ENCODE measurements at places on chromosomes 7 and 10.

GRCh38 chr10:32175629-32176028, 119.4 kb upstream of the KIF5B start:
- DNase-seq = no peak

DNA sequence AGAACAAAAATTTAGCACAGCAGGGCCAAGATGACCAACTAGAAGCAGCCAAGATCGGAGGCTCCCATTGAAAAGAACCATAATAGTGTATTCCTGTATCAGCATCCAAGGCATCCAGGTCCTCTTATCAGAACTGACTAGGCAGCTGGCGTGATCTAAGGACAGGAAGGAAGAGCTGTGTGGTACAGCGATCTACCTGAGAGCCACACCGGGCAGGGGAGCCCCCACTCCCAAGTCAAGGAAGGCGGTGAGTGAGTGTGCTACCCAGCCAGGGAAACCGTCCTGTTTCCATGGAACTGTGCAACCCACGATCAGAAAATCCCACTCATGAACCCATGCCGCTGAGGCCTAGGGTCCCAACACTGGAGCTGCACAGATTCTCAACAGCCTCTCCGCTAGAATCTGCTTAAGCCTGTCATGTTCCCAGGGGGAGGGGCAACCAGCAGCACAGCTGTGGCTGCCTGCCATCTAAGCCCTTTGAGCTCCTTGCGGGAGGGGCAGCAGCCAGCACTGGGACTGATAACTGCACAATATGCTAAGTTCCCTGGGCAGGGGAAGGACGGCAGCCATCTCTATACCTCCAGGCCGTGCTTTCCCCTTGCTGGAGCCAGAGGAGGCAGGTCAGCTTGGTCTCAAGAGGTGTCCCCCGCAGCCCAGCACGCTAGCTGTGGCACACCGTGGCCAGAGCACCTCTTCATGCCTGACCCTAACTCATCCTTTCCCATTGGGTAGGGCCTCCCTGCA, 213.0 kb upstream of the SMIM30 start:
- DNase-seq = peak; percentile 39

GRCh38 chr7:131642429-131642828, 86.0 kb upstream of the PODXL start:
- DNase-seq = no peak

- peak; percentile 64 for DNase-seq
Measured at GRCh38 chr7:76310102-76310957, 7.9 kb downstream of the HSPB1 start.

DNA sequence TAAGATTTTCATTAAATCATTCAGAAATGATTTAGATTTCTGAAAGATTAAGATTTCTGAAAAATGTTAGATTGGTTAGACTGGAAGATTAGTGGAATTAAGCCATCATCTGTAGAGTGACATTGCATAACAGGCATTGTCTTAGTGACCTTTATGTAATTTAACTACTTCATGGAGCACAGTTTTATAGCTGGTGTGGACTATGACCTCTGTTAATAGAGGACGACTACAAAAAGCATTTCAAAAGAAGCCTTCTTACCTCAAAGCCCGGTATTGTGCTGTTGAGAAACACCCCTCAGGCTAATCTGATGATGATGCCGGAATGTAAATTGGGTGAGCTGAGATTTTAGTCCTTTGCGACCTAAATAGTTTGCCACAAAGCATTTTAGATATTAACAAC, 55.6 kb downstream of the GALNT11 start:
- DNase-seq = no peak

- DNase-seq = no peak
Measured at GRCh38 chr7:80916770-80917741, 1.8 kb downstream of the SEMA3C start.

GRCh38 chr7:105336009-105336408, 52.7 kb downstream of the SRPK2 start:
- no peak for DNase-seq

GRCh38 chr10:11447586-11447985, 163.9 kb downstream of the USP6NL start:
- peak; percentile 44 for DNase-seq

- DNase-seq = no peak
Measured at GRCh38 chr7:1637155-1637554, 32.9 kb upstream of the ELFN1 start.

GRCh38 chr7:13217768-13218167, 530.3 kb downstream of the ARL4A start:
- DNase-seq = no peak

- no peak for DNase-seq
Measured at GRCh38 chr10:107492389-107492788, 327.9 kb upstream of the SORCS1 start.

- no peak for DNase-seq
Measured at GRCh38 chr10:5325076-5325475, 39.7 kb upstream of the UCN3 start.

- no peak for DNase-seq
Measured at GRCh38 chr7:102935450-102936115, 22.8 kb downstream of the LRRC17 start.

GRCh38 chr7:608361-608760, 88.7 kb upstream of the PDGFA start:
- no peak for DNase-seq

- DNase-seq = no peak
Measured at GRCh38 chr10:100036850-100037249, 27.1 kb upstream of the DNMBP start.

DNA sequence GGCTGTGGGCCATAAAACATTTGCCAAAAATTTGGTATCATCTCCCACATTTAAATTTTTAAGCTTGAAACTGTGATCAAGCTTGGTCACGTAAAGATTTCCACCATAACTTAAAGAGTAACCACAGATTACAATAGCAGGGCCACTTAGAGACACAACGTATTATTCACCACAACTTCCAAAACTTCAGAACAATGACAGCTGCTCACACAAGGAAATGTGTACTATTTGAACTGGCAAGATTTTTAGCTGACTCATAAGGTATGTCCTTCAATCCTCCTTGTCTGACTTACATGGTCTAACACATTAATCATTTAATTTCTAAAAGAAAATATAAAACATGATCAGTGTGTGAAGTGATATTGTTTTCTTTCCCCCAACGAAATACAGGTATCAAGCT, 234.5 kb downstream of the PARD3 start:
- DNase-seq = no peak

DNA sequence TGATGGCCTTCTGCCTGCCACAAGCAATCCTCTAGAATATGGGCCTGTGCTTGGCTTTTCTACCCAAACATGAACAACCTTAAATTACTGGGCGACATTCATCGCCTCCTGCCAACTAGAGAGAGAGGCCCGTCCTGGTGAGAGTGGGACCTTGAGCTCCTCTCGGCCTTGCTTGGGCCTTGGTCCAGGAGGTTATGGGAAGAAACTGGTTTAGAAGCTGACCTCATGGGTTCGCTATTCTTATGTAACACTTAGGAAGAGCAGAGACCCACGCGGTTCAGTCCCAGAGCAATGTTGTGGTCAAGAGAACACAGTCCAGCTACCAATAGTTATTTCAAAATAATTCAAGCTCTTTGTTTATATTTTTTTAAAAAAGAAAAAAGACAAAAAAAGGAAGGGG, 176.3 kb upstream of the ZNF32 start:
- no peak for DNase-seq

DNA sequence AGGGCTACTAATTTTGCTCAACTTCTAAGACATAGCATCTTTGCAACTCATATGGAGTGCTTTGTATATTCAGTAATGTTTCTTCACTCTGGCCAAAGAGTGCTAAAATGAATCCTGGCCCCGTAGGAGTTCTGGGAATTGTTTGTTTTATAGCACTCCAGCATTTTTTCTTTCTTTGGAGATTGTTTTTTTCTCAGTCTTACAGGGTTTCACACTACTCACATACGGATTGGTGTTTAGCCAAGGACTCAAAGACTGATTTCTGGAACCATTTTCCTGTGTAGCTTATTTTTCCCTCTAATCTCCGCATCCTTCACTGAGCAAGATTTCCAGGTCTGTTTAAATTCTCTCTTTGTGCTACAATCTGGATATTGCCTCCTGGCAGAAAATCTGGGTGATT, 6.4 kb downstream of the TAS2R41 start:
- DNase-seq = no peak

DNA sequence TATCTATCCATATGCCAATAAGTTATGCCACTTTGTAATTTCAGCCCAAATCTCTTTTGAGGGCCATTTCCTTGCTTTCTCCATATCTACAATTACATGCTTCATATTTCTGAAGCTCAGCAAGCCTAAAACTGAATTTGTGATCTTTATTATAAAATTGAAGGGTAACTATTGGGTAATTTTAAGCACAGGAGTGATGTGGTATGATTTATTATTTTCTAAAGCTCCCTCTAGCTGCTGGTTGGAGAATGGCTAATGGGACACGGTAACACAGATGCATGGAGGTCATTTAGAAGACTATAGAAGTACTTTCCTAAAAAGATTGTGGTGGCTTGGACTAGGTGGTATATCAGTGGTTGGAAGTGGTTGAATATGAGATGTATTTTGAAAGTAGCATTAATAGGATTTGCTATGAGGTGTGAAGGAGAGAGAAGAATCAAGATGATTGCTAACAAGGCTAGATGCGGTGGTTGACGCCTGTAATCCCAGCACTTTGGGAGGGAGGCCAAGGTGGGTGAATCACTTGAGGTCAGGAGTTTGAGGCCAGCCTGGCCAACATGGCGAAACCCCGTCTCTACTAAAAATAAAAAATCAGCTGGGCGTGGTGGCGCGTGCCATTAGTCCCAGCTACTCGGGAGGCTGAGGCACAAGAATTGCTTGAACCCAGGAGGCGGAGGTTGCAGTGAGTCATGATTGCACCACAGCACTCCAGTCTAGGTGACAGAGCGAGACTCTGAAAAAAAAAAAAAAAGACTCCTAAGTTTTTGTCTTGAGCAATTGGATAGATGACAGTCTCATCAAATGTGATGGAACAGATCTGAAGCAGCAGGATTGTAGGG, 13.9 kb downstream of the KLHDC10 start:
- peak; percentile 25 for DNase-seq

GRCh38 chr7:129341816-129342806, 92.1 kb upstream of the STRIP2 start:
- no peak for DNase-seq

DNA sequence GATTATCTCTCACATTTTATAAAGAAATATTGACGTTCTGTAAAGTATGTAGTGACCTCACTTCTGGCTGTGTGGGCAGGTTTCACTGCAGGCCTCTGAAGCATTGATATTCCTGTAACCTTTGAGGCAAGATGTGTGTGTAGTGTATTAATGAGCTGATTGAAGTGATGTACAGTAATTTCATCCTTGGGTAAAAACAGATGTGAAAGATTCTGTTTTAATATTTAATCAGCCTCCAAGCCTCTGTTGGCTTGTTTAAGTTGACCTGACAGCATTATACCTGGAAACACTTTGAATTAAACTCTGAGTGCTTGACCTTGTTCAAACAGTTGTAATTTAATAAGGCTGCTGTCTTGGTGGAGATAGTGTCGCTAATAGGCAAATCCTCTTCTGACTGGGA, 74.9 kb downstream of the KAT6B start:
- DNase-seq = no peak

GRCh38 chr10:101879456-101880231, 36.0 kb upstream of the KCNIP2 start:
- no peak for DNase-seq

Data from RPMI8226 (cell line).